ENCODE measurements at places on chromosomes 1 and 21. TPM values are rescaled to one million over a fixed set of nuclear protein-coding genes. Genes with fewer than 3 reads are reported as not detected.

The RAB3B gene
- 22.4 TPM for total RNA-seq

The PHTF1 gene
- total RNA-seq, result 48.9 TPM

The TSPAN1 gene
- 1.00 TPM for total RNA-seq

The CTSE gene
- not detected for total RNA-seq

DNA sequence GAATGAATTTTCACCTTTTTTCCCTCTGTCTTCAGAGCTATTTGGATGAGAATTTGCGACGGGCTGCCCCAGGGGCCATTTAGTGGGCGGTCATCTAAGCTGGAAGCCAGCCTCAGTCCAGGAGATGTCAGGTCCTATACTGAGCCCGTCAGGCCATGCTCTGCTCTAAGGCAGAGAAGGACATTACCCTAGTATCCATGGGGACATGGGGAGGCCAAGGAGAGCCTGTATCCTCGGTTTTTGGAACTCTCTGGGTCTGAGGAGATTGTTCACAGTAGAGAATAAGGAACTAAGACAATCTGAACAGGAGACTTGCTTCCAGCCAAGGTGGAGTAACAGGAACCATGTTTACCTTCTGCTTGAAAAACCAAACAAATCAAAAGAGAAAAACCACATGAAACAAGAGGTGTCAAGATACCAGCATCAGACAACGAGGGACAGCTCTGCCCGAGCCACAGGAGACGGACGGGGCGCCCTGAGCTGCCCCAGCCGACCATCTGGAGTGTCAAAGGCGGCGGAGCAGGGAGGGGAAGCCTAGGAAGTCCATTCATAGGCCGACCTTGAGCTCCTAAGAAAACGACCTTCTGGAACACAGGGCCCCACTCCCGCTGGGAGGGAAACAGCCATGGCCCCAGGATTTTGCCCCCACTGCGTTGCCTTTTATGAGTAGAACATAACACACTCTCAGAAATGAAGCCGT is 20.0 kb upstream of the ADARB1 start:
- peak; percentile 21 for DNase-seq

- DNase-seq, result no peak
Measured at GRCh38 chr1:47487850-47488450, 50.1 kb downstream of the FOXD2 start.

DNA sequence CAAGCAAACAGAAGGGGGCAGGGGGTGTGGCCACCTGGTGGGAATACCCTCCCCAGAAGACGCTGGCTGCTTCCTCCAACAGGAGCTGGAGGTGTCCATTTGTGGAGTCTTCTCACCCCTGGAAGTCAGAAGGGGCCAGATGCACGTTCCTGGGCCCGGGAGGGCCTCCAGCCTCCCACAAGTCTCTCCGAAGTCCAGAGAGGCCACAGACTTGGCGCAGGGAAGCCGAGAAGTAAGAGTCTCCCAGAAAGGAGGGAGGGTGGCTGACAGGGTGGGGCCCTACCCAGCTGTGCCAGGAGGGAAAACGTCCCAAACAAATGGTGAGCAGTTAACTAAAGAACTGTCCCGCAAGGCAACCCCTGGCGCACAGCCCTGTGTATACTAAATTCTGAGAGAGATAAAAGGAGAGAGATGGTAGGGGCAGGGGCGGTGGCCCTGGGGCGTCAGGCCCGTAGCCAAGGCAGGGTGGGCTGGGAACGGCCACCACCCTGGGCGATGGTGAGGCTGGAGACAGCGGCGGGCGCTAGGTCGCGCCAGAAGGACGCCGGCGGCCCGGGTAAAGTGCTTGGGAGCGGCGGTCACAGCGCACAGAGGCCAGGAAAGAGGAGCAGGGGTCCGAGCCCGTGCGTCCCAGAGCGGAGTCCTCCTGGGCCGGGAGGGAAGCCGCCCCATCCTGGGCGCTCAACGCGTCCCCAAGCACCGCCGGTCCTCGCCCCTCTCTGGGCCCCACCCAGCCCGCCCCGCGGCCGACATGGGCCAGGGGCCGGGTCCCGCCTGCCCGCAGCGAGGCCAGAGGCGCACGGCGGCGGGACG is 1.2 kb downstream of the CHD5 start:
- DNase-seq, result no peak

DNA sequence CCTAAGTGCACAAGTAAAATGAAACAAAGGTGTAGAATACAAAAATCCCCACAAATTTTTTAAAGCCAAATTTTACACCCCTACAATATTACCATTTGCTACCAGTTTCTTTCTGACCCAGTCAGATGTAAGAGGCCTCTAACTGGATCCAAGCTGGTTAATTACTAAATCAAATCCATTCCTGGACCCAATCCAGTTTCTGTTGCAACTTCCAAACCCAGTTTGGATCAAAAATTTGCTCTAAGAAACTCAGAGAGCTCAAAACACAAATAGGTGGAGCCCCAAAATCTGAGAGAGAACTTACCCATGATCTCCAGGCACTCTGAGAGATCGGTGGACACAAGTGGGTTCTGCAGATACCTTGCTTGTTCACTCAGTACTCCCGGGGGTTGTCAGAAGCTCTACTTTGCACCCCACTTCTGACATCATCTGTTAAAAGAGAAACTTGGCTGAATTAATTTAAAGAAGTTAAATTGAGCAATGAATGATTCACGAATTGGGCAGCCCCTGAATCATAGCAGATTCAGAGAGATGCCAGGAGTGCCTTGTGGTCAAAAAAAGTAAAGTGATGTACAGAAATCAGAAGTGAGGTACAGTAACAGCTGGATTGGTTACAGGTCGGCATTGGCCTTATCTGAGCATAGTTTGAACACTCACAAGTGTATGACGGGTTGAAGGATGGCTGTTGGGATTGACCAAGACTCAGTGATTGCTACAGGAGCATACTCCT is 448.0 kb downstream of the KCNT2 start:
- no peak for DNase-seq

DNA sequence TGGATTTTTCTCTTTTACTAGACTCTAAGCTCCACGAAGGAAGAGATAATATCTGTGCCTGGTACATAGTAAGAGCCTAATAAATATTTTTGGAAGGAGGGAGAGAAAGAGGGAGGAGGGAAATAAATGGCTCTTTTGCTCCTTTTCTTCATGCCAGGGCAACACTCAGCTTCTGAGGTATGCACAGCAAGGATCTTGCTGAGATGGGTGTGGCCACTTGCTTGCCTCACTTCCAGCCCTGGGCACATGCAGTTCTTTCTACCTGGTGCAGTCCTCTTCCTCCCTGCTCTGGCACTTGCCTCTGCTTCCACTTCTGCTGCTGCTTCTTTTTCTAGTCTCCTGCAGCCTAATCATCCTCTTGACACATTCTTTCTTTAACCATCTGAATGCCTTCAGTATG is 148.1 kb downstream of the FGGY start:
- DNase-seq, result no peak

DNA sequence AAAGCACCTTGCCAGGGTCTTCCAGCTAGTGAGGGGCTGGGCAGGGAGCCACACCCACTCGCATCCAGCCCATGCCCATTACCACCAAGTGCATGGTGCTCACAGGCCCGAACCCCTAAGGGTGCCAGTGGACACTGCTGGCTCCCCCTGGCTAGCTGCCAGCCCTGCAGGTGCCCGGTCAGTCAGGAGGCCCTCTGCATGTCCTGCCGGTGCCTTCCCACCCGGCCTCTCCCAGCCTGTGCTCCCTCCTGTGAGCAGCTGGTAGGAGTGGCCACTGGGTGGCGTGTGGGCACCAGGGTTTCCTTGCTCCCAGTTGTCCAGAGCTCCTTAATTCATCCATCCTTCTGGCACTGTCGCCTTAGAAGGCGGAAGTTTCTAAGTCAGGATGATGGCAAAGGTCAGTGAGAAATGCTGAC is 33.4 kb downstream of the QSOX1 start:
- DNase-seq, result peak; percentile 51

GRCh38 chr21:20151741-20152140 is 846.5 kb upstream of the NCAM2 start:
- DNase-seq, result no peak

GRCh38 chr1:225366552-225366951 is 61.3 kb downstream of the LBR start:
- no peak for DNase-seq

- DNase-seq, result no peak
Measured at GRCh38 chr1:55051621-55052020, 12.3 kb downstream of the PCSK9 start.

DNA sequence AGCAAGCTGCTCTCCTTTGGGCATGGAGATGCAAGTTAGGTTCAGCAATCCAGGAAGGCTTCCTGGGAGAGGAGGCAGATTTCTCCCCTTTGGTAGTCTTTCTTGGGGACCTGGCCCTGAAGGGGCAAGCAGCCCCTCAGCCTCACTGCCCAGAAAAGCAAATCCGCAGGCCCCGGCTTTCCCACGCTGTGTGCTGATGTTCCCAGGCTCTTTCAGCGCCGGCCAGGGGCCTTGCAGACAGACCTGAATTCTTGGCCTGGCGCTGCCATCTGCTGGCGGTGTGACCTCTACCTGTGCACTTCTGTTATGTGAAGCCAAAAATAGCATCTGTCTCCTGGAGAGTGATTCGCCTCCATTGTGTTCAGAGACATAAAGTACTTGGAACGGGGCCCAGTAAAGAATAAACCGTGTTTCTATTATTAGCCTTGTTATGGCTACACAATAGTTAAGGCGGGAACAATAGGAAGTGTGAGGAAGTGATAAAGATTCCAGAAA is 64.8 kb downstream of the ALPL start:
- DNase-seq, result peak; percentile 78

GRCh38 chr1:20233394-20233793 is 47.1 kb upstream of the PLA2G2C start:
- DNase-seq, result no peak

GRCh38 chr1:86955678-86956077 is 41.2 kb downstream of the HS2ST1 start:
- DNase-seq, result no peak

- DNase-seq, result no peak
Measured at GRCh38 chr1:62093261-62093660, 101.4 kb upstream of the L1TD1 start.

DNA sequence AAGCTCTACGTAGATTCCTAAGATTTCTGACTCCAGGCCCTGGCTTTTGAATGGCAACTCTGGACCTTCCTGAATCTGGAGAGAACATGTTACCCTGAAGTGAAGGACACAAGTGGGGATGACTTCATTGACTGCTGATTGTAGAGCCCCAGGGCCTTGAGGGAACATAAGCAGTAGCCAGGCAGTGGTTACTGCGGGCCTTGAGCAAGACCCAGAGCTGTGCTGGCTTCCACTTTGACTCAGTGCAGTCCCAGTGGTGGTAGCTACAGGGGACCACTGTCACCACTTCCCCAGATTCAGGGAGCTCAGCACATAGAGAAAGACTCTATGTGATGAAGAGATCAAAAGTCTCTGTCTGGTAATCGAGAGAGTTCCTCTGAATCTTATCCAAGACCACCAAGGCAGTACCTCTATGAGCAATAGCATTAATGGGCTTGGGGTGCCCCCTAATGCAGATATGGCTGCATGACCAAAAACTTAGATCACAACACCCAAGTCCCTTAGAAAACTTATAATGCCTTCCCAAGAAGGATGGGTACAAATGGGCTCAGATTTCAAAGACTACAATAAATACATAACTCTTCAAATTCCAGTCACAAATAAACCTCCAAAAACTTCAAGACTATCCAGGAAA is 1278.3 kb downstream of the AMY1C start:
- no peak for DNase-seq

Measured in cerebellum (tissue), 4 donors.